ENCODE measurements at places on chromosomes 7 and 10.

DNA sequence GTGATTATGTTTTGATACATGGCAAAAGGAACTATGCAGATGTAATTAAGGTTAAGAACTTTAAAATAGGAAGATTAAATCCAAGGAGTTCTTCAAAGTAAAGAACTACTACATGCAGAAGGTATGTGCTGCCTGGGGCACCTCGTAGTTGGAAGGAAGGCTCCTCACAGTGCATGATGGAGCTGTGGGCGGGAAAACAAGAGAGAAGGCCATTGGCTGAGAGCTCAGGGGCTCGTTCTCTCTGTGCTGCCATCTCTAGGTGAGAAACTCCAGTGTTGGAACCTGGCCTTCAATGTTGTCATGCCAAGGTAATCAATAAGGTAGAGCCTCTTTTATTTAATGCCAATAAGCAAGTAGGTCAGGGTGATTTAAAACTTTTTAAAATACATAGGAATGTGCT is 391.4 kb upstream of the ETV1 start:
- DNase-seq = no peak

GRCh38 chr10:90849956-90850749 is 7.7 kb downstream of the HTR7 start:
- DNase-seq = no peak

- DNase-seq = no peak
These were observed 16.4 kb upstream of the LARP4B start for GRCh38 chr10:947881-948280.

DNA sequence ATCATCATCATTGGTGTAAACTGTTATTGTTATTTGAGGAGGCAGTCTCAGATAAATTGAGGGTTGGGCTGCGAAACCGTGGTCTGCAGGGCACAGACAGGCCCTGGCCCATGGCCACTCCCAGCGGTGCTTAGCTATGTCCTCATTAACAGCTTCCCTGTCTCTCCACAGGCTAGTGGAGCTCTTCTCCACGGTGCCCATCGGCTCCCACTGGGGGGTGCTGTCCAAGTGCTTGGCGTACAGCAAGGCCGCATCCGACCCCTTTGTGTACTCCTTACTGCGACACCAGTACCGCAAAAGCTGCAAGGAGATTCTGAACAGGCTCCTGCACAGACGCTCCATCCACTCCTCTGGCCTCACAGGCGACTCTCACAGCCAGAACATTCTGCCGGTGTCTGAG is 21.6 kb downstream of the GPR26 start:
- DNase-seq = no peak

GRCh38 chr7:151429560-151430331 is 10.2 kb downstream of the CRYGN start:
- DNase-seq = no peak

DNA sequence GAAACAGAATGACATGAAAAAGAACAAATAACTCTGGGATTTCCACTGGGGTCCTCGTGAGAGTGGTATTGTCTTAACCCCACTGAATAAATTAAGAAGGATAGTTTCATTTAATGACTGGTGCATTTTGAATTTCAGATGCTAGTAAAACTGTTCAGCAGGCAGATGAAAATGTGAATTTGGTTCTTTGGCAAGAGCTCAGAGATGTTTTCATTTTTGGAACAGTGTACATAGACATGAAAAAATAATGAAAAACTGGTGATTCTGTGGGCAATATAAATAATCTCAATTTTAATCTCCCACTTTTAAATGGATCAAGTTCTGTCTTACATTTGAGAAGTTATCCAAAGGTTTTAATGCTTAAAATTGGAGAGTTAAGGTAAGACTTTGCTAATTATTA is 84.1 kb downstream of the TRIL start:
- no peak for DNase-seq

GRCh38 chr10:102761981-102762380 is 18.2 kb downstream of the WBP1L start:
- DNase-seq = no peak

GRCh38 chr10:18140149-18140956 is at the start of gene CACNB2:
Gene CACNB2 (plus strand): TSS chr10:18140424.
- DNase-seq = no peak

GRCh38 chr7:40299097-40299496 is 164.3 kb downstream of the SUGCT start:
- no peak for DNase-seq

- DNase-seq = no peak
These were observed 312.6 kb downstream of the FGFR2 start for GRCh38 chr10:121285406-121286196.

DNA sequence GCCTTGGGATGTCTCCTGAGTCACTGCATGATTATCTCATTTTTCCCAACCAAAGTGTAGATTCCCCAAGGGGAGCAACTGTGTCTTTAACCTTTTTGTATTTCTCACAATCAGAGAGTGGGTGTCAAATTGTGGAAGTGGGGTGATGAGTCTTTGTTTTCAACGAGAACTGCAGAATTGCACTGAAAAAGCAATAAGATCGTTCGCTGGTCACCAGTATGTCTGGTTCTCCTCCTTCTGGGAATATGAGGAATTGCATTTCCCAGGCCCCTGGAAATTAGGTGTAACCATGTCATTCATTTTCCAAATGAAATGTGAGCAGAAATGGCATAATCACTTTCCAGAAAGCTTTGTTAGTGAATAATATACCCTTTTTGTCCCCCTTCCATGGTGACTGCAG is 326.9 kb downstream of the GPAM start:
- DNase-seq = no peak

DNA sequence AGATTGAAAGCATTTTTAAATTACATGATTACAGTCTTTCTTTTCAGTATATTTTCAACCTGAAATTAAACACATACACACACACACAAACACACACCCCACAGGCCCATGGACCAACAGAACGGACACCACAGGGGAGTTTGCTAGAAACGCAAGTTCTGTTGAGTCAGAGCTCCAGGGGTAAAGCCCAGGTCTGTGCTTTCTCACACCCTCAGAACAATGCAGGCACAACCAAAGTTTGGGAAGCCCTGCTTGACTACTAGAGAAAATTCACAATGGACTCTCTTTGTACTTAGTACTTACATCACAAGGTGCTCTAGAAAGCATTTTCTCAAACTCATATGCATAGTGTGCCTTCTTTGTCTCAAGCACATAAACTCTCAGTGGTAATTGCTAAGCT is 704.0 kb upstream of the IGFBP3 start:
- no peak for DNase-seq

GRCh38 chr7:19177269-19177668 is 32.0 kb upstream of the FERD3L start:
- DNase-seq = no peak

DNA sequence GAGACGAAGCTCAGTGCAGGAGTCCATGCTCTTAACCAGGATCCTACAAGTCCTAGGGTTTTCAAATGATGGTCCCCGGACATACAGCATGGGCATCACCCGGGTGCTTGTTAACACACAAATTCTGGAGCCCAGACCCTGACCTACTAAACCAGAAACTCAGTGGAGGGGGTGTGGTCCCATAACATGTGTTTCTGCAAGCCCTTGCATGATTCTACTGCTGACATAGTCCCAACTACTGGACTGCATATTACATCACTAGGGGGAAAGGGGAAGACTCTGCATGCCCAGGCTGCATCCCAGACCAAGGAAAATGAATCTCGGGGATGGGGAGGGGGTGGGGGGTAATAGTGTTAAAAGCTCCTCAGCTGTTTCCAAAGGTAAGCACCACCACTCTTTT is 40.3 kb downstream of the GRB10 start:
- DNase-seq = no peak

DNA sequence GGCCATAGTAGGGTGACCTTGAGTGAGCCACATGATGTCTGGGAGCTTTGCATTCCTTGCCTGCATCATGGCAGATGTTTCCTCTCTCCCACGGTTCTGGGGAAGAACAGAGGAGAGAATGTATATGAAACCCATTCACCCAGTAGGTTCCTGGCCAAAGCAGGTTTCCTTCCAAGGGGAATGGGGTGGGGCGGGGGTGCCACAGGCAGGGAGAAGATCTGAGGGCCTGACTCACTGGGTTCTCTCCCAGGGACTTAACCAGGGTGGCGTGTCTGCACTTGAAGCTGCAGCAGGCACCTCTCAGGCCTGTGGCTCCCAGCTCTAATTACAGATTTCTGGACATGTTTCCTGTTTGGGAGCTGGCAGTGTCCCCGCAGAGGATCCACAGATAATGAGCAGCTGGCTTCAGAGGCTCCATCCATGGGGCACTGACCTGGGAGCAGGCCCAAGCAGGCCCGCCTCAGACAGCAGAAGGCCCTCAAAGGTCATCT is 50.2 kb upstream of the ZMIZ1 start:
- no peak for DNase-seq

- no peak for DNase-seq
These were observed 205.7 kb downstream of the EBF3 start for GRCh38 chr10:129758207-129759021.

GRCh38 chr10:7593905-7594304 is 72.9 kb downstream of the ITIH5 start:
- DNase-seq = no peak

DNA sequence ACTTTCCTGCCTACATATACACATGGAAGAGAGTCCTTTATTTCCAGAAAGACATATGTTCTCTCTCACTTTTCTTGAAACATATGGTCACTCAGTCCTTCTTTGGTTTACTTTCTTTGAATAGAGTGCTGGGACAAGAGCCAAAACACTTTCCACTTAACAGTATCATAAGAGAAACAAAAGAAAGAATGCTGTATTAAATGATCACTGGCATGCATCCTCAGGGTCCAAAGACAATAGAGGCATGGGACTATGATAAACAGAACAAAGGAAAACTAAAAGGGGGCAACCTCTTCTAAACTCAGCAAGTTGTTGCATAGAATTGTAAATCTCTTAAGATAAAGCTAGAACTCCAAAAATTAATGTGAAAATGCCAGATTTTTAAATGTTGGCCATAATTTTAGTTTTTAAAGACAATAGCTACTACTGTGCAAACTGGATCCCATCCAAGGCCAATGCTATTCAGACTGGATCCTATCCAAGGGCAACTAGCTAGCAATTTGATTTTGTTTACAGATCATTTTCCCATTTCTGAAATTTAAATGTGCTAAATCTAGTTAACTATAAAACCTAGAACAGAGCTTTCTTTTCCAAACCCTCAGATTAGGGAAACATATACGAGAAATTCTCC is 687.5 kb downstream of the SORCS3 start:
- DNase-seq = no peak

GRCh38 chr10:101293007-101293723 is 60.8 kb upstream of the BTRC start:
- DNase-seq = no peak

DNA sequence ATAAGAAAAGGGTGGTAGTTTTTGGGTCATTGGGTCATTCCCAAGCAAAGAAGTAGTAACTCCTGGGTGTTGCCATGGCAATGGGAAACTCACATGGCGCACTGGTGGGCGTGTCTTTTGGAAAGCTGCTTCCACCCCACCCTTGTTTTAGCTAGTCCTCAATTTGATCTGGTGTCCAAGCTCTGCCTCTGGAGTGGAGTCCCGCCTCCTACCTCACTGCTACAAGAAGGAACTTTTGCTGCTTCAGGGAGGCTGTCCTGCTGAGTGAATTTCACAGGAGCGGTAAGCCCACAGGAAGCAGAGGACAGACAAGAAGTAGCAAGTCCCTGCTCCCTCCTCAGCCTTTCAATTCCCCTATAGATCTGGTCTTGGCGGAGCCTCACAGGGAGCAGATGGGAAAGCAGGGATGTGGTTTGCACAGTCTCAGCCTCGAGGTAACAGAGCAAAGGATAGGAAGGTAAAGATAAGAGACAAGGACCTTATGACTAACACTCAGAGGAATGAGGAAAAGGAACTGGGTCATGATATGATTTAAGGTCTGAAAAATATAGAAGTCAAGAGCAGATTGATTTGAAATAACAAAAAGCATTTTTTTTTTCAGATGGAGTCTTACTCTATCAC is 700.3 kb downstream of the TNS3 start:
- DNase-seq = no peak

GRCh38 chr7:77653572-77653971 is 42.7 kb upstream of the RSBN1L start:
- no peak for DNase-seq

DNA sequence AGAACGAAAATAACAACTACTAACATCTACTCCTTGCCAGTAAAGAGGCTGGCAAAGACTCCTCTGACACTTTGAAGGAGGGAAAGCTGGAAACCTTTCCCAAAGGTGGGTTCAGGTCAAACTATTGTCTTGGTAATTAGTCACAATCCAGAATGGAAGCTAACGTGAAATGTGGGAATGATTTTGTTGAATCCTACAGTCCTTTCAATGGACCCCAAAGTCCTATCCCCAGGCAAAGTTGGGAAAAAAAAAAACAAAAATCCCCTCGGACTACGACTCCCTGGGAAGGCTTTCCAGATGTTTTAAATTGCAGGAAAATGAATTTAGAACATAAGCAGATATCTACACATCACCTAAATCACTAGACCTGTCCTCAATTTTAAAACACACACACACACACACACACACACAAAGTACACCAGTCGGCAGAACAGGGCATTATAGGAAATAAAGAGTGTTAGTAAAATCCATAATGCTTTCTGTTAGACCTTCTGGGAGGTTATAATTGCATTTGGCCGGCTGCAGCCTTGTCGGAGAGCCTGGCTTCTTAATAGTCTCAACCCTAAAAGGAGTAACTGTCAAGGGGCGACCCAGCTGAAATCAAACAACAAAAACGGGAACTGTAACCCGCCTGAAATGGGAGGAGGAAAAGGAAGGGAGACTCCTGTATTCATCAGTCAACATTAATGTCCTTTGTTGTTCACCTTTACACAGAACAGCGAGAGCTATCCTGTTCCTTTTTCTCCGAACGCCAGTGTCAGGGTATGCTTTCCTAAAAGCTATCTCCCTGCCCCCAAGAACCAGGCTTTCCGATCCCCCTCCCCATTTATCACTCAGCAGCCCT is 1.5 kb downstream of the DOCK4 start:
- DNase-seq = no peak
